Activated CD4-positive, alpha-beta T cell treated with anti-CD3 and anti-CD28 coated beads, Interleukin-2, amount 50 U/mL, for 24 hours (primary cell): ENCODE measurements at places on chromosomes 6 and 20.

GRCh38 chr6:93242049-93242448 lies 177.3 kb downstream of the EPHA7 start:
- DNase-seq, result no peak

DNA sequence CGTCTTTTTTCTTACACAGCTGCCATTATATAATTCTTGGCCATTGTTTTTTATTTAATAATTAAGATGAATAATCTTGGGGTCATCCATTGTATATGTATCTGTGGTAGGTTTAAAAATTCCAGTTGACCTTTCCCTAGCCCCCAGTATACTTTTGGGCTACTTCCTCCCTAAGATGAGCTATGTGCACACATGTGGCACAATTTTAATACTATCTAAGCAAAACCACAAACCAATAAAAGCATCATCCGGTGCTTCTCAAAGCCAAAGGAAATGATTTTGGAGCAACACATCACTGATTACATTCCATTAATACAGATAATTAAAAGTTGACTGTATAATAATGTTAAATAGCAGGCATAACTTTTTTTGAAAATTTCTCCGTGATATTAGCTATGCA lies 161.2 kb downstream of the ATXN1 start:
- DNase-seq, result no peak

- no peak for DNase-seq
Observed at GRCh38 chr20:32006841-32007786, 3.1 kb upstream of the CCM2L start.

DNA sequence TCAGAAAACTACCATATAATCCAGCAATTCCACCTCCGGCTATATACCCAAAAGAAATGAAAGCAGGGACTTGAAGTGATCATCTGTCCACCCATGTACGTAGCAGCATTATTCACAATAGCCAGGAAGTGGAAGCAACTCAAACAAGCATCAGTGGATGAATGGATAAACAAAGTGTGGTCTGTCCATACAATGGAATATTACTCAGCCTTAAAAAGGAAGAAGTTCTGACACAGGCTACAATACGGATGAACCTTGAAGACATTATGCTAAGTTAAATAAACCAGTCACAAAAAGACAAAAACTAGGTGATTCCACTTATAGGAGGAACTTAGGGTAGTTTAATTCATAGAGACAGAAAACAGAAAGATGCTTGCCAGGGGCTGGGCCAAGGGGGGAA lies 76.5 kb downstream of the ATP9A start:
- DNase-seq, result no peak

GRCh38 chr6:37922563-37922962 lies 103.0 kb downstream of the ZFAND3 start:
- DNase-seq, result no peak

DNA sequence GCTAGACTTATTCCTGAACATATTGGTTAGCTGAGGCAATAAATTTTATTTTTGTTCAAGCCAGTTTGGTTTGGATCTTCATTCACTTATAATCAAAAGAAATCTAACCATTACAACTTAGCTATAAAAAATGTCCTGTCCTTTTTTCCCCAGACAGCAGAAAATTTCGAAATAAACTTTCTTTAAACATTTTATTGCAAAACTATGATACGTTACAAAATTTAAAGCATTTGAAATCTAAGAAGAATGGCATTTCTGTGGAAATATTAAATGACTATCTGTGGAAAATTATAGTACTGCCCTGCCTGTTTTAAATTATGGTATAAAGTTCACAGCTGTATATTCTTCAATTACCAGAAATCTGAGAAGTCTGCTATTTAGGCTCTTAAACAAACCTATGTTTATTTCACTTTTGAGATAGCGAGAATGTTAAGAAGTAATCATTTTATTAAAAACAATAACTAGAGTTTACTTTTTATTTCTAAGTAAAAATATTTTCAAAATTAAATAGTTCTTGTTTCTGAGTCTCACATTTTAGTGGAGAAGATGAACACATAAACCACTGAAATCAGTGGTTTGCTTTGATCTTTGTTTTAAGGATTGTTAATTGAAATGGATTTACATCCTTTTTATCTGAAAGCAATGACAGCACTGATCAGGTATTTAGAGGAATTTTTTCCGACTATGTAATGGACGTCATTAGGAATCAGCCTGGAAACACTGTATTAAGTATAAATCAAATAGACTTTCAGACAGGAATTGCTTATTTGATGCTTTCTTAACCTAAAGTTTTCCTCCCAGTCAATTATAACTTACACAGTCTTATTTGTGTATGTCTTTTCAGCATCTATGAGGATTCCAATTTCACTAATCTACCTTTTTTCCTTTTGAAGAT lies 553.7 kb downstream of the COL12A1 start:
- no peak for DNase-seq

- no peak for DNase-seq
Observed at GRCh38 chr6:169867751-169868191, 116.3 kb downstream of the ERMARD start.

DNA sequence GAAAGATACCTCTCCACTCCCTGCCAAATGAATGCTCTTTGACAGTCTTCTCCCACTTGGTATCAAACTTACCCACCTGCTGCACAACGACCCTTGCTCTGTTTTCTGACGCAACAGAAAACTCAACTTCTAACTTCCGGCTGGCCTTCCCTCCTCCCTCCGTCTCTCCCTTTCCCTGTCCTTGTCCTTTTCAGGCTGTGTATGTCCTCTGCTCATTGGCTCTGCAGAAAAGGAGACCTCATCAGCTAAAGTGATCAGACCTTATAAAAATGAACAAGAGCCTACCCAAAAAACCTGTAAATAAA lies 12.2 kb downstream of the TRAF3IP2 start:
- no peak for DNase-seq
